ENCODE measurements at places on chromosomes 7 and 10.

- DNase-seq = no peak
Measured at GRCh38 chr7:79420464-79420863, 33.0 kb downstream of the MAGI2 start.

GRCh38 chr7:29953726-29954347 is 35.8 kb downstream of the SCRN1 start:
- DNase-seq = no peak

DNA sequence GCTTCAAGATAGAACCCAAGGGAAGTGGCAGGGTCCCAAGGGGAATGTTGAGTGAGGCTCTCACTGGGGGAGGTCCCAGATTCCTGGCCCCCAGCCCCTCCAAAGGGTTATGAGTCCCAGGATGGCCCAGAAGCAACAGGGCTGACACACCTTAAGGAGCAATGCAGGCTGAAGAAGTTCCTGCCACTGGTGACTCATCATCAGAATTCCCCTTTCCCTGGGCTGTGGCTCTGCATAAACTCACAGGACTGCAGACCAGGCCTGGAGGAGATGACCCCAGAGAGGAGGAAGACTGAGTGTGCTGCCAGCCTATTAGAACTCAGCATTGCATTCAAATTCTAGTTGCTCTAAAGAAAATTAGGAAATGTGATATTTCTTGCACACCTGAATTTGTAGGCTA is 126.7 kb downstream of the DPP6 start:
- no peak for DNase-seq

DNA sequence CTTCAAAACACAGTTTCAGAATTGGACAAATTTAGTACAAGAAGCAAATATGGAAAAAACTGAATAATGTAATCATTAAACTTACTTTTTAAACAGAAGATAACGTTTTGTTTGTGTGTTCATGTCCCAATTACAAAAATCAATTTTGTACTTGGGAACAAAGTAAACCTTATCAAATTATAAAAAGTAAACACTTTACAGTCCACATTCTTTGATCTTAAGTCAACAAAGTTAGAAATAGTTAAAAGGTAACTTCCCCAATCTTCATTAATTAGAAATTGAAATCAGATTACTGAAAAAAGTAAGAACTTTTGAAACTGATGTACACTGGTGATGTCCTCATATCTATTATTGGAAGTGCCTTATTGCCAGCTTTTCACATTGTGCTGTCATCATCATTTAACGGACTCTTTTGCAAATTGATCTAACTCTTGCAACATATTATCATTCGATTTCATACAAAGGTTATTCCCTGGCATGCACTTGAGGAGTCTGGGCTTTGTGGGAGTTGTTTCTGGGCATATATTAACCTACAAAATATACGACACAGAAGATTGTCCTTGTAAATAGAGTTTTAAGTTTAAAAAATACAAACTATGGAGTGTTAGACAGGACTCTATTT is 15.1 kb upstream of the CYP2E1 start:
- DNase-seq = no peak

- no peak for DNase-seq
Measured at GRCh38 chr7:157481389-157481788, 144.6 kb downstream of the DNAJB6 start.

GRCh38 chr7:87552351-87552900 is 48.3 kb downstream of the ABCB1 start:
- no peak for DNase-seq

- no peak for DNase-seq
Measured at GRCh38 chr10:10644676-10645385, 372.8 kb upstream of the CELF2 start.

DNA sequence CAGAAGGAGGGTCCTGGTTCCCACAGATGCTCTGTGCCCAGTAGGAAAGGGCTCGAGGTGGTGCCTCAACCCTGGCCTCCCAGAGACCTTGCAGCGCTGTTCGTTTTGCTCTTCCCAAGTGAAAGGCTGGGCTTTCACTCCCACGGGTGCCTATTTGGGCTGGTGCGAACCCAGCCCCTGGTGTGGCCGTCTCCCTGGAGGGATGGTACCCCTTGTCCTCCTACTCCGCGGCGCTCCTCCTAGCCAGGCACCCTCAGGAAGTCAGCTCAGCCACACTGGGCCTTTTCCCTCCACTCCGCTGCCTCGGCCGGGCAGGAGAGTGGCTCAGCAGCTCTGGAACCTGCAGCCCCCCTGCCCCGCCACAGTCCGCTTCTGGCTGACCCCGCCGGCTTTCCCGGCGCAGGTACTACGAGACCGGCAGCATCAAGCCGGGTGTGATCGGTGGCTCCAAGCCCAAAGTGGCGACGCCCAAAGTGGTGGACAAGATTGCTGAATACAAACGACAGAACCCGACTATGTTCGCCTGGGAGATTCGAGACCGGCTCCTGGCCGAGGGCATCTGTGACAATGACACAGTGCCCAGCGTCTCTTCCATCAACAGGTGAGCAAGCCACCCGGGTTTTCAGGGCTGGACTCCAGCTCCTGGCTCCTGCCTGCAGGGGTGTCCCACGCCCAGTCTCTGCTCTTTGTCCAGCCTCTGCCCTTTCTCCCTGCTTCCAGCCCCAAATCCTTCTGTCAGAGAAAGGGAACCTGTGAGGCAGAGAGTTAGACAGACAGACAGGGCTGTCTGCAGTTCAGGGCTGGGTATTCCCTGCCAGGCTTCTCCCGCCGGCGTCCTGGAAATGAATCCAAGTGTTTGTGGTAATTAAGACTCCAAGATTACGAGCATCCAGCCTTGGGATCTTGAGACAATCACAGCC is 5.2 kb downstream of the PAX2 start:
- DNase-seq = no peak

DNA sequence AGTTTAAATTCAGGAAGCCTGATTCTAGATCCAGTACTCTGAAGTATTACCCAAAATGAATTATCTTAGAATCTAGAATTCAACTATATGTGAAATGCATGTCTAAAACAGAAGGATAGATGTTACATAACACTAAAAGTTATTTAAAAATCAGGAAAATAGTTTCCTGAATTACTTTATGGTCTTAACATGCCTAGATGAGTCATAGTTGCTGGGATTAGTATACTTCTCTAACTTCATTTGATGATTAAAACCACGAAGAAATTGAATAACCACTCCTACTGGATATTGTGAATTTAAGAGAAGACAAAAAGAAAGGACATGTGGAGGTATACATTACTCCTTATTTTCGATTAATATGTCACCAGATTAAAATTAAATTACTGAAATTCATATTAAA is 65.5 kb downstream of the ATAD1 start:
- DNase-seq = no peak

GRCh38 chr10:125160856-125161706 is 718 bp upstream of the CTBP2 start:
- no peak for DNase-seq

DNA sequence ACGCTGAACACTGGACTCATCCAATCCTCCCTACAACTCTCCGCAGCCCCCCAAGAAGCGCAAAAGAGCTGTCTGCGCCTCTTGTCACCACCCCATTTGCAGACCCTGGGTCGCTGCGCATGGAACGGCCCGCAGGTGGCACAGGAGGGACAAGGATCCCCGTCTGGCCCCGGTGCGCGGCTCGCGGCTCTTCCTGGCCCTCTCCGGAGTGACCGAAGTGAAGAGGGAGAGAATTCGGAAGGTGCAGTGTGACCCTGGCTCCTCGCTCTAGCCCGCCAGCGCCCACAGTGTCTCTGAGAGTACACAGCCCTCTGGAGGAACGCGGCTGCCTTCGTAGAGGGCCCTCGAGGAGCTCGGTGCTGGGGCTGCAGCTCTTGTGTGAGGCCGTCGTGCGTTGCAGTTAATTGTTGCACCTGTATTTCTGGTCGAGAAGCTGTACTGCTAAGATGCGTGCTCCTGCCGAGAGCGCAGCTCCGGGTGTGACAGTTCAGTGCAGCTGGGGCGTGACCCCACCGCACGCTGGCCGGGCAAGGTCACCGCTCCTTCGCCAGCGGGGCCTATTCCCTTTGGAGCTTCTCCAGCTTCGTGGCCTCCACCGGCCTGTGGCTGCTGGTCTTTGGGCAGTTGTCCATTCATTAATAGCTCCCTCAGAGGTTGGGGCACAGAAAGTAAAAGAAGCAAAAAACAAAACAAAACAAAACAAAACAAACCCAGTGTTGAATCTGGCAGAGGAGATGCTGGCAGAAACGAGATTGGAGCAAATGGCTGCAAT is 119.0 kb downstream of the SEC23IP start:
- DNase-seq = no peak
